ENCODE measurements at places on chromosomes 12 and 14.

GRCh38 chr12:121783766-121784165 lies 9.7 kb downstream of the RHOF start:
- H3K4me3 ChIP-seq, result no peak overlapping the region
- H3K27ac ChIP-seq, result peak overlapping the region; percentile 97
- no peak for DNase-seq
- peaks cover 37% of the 10 kb centered on the region for H3K4me1 ChIP-seq
- H3K36me3 ChIP-seq, result peaks cover 47% of the 10 kb centered on the region

DNA sequence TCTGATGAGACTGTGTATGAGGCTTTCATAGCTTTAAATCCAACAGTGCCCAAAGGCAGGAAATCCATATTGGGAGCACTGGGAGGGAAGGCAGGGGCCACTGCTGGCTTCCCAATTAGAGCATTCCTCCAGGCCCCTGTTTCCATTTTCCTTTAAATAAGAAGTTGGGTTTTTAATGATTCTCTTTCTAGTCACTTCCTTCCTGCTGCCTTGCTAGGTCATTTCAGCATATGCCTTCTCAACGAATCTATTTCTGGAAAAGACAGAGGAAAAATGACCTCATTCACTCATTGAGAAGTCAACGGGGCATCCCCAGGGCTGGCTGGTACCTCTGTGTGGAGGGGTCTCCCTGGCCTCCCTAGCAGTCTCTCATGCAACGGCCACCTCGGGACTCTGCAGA lies 43.5 kb downstream of the IGF1 start:
- H3K27me3 ChIP-seq, result peaks cover 4% of the 10 kb centered on the region
- no peak for DNase-seq
- no peak overlapping the region for H3K4me3 ChIP-seq

DNA sequence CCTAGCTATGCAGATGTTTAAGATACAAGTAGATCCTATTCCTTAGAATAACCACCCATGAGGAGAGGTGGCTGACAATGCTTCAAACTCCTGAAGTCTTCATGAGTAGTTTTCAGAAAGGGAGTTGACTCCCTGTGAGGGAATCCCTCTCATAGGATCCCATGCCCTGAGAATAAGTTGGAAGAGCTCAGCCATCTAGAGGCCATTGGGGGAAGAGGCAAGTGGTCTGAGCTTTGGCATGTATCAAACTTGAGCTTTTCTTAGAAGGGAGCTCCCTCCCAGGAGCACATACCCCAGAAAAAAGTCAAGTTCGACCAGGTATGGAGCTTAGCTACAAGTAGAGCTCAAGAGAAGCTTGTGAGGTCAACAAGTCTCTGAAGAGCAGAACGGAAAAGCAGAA lies 165.7 kb upstream of the RBM19 start:
- no peaks in the 10 kb centered on the region for H3K4me1 ChIP-seq
- H3K27me3 ChIP-seq, result peaks cover 5% of the 10 kb centered on the region
- H3K4me3 ChIP-seq, result no peak overlapping the region
- no peak overlapping the region for H3K27ac ChIP-seq
- no peak for DNase-seq
- H3K36me3 ChIP-seq, result no peaks in the 10 kb centered on the region

DNA sequence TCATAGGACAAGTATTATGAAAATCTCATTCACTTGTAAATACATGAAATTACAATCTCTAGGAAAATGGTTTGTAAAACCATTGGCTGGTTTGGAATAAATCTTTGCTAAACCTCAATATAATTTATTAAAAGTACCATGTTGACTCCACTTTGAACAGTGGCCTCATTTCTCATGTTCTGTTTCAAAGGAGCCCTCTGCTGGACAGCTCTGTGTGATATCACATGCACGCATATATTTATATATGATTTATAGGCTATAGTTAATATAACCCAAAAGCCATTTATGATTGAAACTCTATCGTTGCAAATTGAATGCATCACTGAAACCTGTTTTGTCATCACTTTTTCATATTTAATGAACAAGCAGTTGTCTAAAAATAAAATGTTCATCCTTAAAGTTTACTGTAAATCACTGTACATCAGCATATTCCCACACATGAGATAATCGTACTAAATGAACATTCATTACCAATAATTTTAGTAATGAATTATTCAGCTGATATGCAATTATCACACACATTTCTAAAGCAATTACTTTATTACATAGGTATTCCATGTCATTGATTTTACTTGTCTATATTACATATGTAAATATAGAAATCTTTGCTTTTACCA lies 493.8 kb downstream of the NPAS3 start:
- no peak for DNase-seq
- H3K36me3 ChIP-seq, result no peaks in the 10 kb centered on the region
- no peaks in the 10 kb centered on the region for H3K27me3 ChIP-seq
- H3K27ac ChIP-seq, result no peak overlapping the region
- no peak overlapping the region for H3K4me3 ChIP-seq
- H3K4me1 ChIP-seq, result no peaks in the 10 kb centered on the region

GRCh38 chr12:116650062-116650461 lies 87.8 kb downstream of the SPRING1 start:
- H3K27me3 ChIP-seq, result no peaks in the 10 kb centered on the region
- no peaks in the 10 kb centered on the region for H3K36me3 ChIP-seq
- no peaks in the 10 kb centered on the region for H3K4me1 ChIP-seq
- no peak for DNase-seq
- H3K27ac ChIP-seq, result no peak overlapping the region

DNA sequence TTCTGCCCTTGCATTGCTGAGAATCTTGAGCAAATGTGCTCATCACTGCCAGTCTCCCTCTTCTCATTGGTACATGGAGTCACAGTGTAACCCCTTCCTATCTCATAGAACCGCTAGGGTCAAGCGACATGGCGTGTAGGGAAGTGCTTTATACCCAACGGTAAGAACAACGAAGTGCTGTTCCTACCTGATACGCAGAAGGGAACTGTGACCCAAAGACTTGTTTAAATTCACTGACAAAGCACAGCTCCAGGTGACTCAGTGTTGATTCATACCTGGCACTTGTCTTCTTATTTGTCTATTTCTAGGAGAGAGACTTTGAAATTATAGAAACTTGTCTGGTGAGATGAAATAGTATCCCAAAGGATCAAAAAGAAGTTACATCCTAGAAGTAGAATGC lies 53.7 kb downstream of the FBXL14 start:
- H3K36me3 ChIP-seq, result no peaks in the 10 kb centered on the region
- H3K4me1 ChIP-seq, result no peaks in the 10 kb centered on the region
- DNase-seq, result no peak
- no peak overlapping the region for H3K4me3 ChIP-seq

DNA sequence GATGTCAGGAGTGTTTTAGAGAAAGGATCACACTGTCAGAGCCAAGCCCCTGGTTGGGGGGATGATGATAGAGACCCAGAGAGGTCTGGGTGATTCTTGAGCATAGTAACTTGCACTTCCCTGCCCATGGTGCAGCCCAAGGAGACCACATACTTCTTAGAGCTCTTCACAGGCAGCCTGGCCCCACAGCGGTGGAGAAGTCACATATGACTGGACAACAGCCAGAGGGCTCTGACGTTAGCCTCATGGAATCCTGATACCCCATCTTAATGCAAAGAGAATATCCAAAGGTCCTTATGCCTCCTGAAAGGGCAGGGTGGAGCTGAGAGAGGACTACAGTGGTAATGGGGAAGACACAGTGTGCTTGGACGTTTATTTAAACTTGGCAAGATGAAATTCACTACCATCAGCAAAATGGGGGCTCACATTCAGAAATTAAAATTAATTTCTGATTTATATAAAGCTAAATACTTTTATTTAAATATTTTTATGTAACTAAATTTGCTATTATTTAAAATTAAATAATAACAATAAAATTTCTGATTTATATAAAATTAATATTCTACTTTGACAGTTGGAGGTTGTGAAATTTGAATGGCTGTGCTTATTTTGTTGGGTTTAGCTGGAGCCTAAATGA lies 131.3 kb downstream of the KTN1 start:
- DNase-seq, result no peak
- H3K27me3 ChIP-seq, result no peaks in the 10 kb centered on the region
- H3K4me1 ChIP-seq, result no peaks in the 10 kb centered on the region
- no peak overlapping the region for H3K27ac ChIP-seq

DNA sequence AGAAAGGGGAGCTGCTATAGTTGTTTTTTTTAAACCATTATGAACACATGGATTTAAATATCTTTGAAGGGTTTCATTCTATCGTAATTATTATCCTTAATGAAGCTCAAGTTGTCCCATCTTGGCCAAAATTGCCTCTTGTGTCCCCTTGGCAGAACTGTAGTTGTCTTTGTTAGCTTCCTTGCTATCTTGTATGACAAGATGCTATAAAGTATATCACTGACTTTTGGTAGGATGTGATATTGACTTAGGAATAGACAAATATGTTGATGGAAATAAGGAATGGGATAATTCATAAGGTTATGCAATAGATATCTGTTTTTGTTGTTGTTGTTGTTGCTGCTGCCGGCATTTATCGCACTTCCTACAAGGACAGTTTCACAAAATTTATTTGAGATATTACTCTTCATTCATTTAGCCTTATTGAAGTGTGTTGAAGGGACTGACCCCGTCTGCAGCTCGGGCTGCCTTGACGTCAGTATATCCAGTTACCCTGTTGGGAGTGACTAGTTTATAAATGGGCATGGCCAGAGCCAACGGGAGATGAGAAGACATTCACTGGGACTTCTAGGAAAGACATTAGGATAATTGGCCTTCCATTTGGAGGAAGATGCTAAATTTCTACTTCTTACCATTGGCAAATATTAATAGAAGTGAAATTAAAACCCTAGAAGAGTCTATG lies 26.1 kb upstream of the APOLD1 start:
- H3K27me3 ChIP-seq, result no peaks in the 10 kb centered on the region
- no peaks in the 10 kb centered on the region for H3K4me1 ChIP-seq
- H3K27ac ChIP-seq, result no peak overlapping the region

GRCh38 chr12:5043589-5044419 lies at the start of gene KCNA5:
Gene KCNA5, plus strand, starts transcription at chr12:5043879. Its CDS starts 269 bp downstream, at chr12:5044148.
- H3K4me3 ChIP-seq, result no peak within 1 kb of the TSS
- H3K27me3 ChIP-seq, result peaks cover 6% of the 10 kb centered on the region
- no peaks in the 10 kb centered on the region for H3K4me1 ChIP-seq
- no peak within 1 kb of the TSS for H3K27ac ChIP-seq

DNA sequence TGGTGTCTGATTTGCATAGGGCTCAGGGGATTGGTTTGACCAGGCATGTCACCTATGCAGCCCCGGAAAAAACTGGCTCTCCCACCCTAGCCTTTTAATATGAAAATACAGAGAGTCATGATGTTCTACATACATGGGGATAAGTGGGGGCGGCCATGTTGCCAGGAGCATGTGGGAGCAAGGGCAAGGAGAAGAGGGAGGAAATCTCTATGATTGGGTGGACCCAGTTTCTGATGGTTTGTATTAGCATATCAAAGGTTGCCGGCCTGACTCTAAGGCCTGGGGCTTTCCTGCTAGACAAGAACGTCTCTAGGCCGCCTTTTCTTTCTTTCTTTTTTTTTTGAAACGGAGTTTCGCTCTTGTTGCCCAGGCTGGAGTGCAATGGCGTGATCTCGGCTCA lies 123.4 kb upstream of the CPSF6 start:
- no peaks in the 10 kb centered on the region for H3K36me3 ChIP-seq
- H3K27ac ChIP-seq, result no peak overlapping the region
- no peak overlapping the region for H3K4me3 ChIP-seq

- H3K27ac ChIP-seq, result no peak overlapping the region
- H3K27me3 ChIP-seq, result peaks cover 4% of the 10 kb centered on the region
- H3K36me3 ChIP-seq, result no peaks in the 10 kb centered on the region
- no peak for DNase-seq
- no peak overlapping the region for H3K4me3 ChIP-seq
Observed at GRCh38 chr14:58873228-58873953, 235.6 kb downstream of the DACT1 start.

DNA sequence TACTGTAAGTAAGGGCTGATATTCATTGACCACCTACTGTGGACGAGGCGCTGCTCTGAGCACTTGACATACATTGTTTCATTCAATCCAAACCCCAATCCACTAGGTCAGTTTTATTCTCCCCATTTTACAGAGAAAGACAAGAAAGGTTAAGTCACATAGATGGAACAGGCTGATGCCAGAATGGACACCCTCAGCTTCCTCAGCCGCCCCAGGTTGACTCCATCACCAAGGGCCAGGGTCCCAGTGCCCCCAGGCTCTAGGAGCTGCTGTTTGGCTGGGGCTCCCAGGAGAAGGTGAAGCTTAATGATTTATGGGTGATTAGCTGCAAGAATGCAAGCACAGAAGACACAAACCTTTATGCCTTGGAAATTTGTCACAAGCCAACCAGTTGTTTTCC lies 671 bp upstream of the AQP2 start:
- peaks cover 7% of the 10 kb centered on the region for H3K4me1 ChIP-seq
- H3K27ac ChIP-seq, result no peak overlapping the region
- no peaks in the 10 kb centered on the region for H3K36me3 ChIP-seq
- peaks cover 9% of the 10 kb centered on the region for H3K27me3 ChIP-seq
- DNase-seq, result no peak
- H3K4me3 ChIP-seq, result no peak overlapping the region

DNA sequence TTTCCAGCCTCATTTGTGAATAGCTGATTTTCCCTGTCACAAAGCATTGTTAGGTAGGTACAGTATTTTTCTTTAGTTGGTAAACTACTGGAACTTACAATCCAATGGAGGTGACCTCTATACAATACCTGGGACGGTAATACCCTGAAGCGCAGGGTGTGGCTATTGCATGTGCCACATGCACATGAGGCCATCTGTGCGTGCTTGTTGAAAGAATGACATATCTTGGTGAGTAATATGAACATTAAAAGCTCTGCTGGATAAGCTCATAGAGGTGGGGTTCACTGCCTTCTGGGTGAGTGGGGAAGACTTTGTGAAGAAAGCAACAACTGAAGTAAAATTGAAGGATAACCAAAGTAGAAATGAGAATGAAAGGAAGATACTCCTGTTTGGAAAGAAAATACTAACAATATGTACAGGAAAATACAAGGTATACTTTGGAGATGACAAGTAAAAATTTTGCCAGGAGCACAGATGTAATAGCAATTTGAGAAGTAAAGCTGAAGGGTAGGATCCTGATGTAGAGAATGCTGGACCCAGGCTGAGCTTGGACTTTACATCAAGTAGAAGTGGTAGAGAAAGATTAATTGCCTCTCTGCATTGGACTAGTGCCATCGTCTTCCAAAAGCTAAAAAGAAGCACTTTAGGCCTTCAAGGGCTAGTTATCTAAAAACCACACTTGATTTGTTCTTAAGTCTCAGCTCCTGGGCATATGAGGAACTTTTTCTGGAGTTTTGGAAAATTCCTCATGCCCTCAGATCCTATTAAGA lies 97.1 kb downstream of the SLC38A6 start:
- peaks cover 2% of the 10 kb centered on the region for H3K36me3 ChIP-seq
- H3K4me3 ChIP-seq, result no peak overlapping the region
- H3K27me3 ChIP-seq, result no peaks in the 10 kb centered on the region
- no peak overlapping the region for H3K27ac ChIP-seq
- no peaks in the 10 kb centered on the region for H3K4me1 ChIP-seq
- DNase-seq, result no peak

- H3K36me3 ChIP-seq, result no peaks in the 10 kb centered on the region
- no peaks in the 10 kb centered on the region for H3K27me3 ChIP-seq
- H3K27ac ChIP-seq, result no peak overlapping the region
- H3K4me1 ChIP-seq, result no peaks in the 10 kb centered on the region
Observed at GRCh38 chr12:128672893-128673292, 150.9 kb downstream of the SLC15A4 start.
